ENCODE measurements at places on chromosomes 6 and 20.

DNA sequence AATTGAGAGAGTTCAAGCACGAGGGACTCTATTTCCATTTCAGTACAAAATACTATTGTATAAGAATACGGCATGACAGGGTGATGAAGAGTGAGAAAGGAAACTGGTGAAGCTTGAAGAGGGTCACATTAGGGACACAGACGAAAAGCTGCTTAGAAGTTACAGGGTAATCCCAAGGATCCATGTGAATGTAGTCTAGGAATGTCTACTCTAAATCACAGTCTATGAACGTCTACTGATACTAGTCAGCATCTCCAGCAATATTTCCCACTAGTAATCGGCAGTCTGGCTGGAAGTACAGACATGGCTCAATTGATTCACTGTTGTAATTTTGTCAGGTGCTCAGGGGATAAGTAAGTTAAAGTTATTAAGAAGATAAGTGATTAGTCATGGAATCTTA is 156.4 kb downstream of the ASCC3 start:
- no peak for DNase-seq

DNA sequence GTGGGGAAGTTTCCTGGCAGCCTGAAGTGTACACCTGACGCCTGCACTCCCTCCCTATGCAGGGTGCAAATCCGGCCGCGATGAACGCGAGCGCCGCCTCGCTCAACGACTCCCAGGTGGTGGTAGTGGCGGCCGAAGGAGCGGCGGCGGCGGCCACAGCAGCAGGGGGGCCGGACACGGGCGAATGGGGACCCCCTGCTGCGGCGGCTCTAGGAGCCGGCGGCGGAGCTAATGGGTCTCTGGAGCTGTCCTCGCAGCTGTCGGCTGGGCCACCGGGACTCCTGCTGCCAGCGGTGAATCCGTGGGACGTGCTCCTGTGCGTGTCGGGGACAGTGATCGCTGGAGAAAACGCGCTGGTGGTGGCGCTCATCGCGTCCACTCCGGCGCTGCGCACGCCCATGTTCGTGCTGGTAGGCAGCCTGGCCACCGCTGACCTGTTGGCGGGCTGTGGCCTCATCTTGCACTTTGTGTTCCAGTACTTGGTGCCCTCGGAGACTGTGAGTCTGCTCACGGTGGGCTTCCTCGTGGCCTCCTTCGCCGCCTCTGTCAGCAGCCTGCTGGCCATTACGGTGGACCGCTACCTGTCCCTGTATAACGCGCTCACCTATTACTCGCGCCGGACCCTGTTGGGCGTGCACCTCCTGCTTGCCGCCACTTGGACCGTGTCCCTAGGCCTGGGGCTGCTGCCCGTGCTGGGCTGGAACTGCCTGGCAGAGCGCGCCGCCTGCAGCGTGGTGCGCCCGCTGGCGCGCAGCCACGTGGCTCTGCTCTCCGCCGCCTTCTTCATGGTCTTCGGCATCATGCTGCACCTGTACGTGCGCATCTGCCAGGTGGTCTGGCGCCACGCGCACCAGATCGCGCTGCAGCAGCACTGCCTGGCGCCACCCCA is 1.2 kb downstream of the GPR6 start:
- no peak for DNase-seq

DNA sequence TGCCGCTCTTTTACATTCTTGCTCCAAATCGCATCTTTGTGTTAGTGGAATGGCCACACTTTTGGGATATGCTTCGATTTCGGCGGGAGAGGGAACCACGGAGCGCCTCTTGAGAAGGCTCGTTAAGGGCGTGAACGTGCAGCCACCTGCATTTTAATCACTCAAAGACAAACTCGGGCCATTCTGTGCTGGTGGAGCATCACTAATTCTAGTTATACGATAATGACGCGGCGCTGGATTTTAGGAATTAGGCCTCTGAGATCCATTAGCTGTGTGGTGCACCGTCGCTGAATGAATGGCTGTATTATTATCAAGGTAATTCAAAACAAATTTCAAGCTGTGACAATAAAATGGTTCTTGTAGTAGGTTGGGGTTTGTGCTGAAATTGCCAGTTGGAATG is 305.6 kb downstream of the CDH4 start:
- no peak for DNase-seq

DNA sequence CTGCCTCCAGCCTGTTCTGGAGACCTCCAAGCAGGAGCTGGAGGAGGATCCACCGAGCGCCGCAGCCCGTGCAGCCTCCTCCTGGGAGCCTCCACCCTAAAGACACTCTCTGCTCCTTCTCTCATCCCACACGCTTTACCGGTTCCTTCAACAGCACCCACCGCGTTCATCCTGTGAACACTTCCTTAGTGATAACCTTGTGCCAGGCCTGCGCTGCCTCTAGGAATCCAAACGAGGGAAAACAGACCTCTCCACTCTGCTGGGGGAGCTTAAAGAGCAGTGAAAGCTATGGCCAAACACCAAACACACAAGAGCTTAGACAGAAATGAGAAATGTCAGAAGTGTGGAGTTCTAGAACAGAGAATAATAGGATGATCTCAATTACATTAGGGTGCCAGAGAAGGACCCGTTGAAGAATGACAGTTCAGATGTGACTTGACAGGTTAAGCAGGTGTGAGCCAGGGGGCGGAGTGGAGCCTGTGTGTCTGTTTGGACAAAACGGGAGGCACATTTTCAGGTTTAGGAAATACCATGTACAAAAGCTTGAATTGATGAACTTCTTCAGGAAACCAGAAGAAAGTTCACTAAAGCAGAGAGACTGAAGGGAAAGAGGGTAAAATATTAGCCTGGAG is 28.5 kb upstream of the HLA-DRB5 start:
- DNase-seq = no peak

- DNase-seq = peak; percentile 72
These were observed 33.7 kb downstream of the SLC9A8 start for GRCh38 chr20:49846206-49846807.

DNA sequence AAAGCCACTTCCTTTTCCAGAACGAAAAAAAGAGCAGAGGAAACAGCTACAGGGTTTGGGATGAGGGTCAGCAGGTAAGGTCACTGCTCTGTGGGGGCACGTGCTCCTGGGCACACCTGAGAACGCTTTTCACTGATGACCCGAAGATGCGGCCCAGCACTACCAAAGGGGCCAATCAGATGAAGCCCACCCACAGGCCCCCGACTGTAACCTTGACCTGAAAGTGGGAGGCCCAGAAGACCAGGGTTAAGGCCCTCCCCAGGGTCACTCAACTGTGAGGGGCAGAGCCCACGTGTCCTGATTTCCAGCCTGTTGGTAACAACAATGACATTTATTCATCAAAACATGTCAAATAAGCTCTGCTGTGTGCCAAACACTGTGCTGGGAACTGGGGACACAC is 108.0 kb downstream of the BMP7 start:
- no peak for DNase-seq

DNA sequence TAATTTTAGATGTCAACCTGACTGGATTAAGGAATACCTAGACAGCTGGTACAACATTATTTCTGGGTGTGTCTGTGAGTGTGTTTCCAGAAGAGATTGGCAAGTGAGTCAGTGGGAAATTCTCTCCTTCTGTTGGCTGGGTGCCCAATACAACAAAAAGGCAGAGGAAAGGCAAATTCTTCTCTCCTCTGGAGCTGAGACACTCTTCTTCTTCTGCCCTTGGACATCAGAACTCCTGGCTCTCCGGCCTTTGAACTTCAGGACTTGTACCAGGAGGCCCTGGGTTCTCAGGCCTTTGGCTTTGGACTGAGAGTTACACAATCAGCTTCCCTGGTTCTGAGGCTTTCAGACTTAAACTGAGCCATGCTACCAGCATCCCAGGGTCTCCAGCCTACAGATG is 7.8 kb upstream of the BTN3A1 start:
- peak; percentile 45 for DNase-seq

DNA sequence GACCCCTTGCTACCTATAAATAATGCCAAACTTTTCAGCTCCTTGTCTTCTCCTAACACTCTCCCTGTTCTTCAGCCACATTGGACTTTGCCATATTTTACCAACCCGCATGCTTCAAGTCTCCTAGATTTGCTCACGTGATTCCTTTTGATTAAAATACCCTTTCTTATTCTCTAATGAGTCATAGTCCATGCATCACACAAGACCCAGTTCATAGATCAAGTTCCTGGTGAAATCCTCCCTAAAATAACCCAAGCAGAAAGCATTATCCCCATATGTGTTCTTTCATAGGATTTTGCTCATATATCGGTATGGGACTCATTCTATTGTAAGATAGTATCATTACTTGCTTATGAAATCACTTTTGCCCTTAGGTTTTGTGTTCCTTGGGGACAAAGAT is 108.9 kb upstream of the STXBP5 start:
- DNase-seq = no peak

Data from urothelium cell line (cell line).